ENCODE measurements at places on chromosomes 16 and 17.

DNA sequence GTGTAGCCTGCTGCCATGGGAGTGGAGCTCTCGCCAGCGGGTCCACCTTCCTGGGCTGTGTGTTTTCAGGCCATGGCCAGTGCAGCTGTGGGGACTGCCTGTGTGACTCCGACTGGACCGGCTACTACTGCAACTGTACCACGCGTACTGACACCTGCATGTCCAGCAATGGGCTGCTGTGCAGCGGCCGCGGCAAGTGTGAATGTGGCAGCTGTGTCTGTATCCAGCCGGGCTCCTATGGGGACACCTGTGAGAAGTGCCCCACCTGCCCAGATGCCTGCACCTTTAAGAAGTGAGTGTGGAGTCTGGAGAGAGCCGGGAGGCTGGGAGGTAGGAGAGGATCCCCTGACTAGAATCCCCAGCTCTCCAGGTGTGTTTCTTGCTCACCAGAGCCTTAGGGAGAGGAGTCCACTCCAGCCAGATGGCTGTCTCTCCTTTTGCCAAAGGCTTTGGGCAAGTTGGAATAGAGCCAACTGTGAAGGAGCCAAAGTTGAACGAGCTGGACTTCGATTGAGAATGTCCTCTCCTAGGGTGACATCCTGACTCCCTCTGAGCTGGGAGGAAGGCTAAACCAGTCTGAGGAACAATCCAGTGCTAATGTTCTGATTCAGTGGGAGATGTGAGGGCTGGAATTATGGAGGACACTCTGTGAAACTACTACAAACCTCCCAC is 24.4 kb upstream of the EFCAB13 start:
- DNase-seq, result no peak

GRCh38 chr16:86634292-86634691 is 55.9 kb downstream of the FOXL1 start:
- DNase-seq, result no peak

- no peak for DNase-seq
These were observed 10.6 kb downstream of the LIG3 start for GRCh38 chr17:34990921-34991365.

- DNase-seq, result no peak
These were observed 130.1 kb downstream of the PRKCA start for GRCh38 chr17:66432411-66432957.

GRCh38 chr17:55219934-55220333 is 44.8 kb upstream of the HLF start:
- no peak for DNase-seq

All from thoracic aorta (tissue), 2 donors.